ENCODE measurements at places on chromosomes 3 and 15.

GRCh38 chr15:76576523-76577279, 240.1 kb downstream of the ISL2 start:
- DNase-seq: peak; percentile 60

DNA sequence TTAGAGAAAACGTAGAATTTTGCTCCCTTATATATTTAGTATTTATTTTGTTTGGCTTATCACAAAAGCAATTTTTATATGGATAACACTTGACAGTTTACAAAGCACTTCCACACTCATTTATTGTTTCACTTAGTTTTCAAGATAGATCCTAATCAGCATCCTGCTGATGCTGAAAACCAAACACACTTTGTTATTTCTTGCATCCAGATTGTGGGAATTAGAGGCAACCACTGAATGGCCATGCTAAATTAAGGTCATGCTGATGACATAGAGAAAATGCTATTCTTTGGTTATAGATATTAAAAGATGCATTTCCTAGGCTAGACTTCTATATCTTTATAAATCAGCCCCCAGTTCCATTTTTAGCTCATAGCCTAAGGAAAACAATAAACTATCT, 474.1 kb upstream of the KCNMB2 start:
- no peak for DNase-seq

- no peak for DNase-seq
Observed at GRCh38 chr3:45950686-45951600, 7.7 kb downstream of the CXCR6 start.

- no peak for DNase-seq
Observed at GRCh38 chr3:87333393-87333892, 57.1 kb upstream of the POU1F1 start.

DNA sequence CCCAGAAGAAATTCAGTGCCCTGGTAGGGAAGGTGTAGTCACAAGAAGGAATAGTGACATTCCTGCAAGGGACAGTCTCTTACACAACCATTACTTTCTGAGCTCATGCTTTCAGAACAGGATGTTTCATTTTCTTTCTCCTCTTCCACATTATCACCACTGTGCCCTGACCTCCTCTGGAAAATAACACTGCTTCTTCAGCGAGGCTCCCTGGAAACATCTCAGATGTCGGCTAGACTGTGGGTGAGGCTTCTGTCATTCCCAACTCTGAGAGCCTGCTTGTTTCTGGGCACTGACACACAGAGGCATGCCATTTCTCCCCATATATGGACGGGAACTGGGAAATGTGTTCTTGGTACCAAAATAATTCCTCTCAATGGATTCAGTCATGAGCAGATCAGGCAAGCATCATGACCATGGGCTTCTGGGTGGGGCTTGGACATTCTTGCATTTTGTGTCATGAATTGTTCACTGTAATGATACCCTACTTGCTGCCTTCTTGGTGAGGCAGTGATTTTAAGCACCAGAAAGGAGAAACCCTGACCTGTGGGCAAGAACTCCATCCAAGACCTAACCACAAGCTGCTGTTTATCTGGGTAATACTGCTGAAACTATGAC, 14.3 kb upstream of the TNFAIP8L3 start:
- no peak for DNase-seq

All from renal cortex interstitium (tissue), 15 donors.